Activated T-cell treated with anti-CD3 and anti-CD28 coated beads for 1 hour (primary cell): ENCODE measurements at places on chromosomes 6 and 20.

GRCh38 chr20:52859156-52859876, 112.8 kb upstream of the TSHZ2 start:
- no peak for DNase-seq

DNA sequence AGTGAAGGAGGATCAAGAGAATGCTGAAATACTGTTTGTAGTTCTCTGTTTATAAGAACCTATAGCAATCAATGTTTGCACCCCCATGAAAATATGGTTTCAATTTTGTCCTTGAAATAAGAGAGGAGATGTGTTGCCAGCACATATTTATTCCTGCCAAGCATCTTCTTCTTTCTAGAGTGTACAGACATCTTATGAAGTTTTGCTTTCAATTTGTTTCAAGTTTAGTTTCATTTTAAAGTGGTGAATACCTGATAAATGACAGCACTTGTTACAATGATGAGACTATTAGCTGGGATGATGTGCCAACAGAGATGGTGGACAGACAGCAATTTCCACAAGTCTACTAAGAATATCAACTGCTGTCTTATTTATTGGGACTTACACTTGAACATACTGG, 39.2 kb upstream of the CENPW start:
- no peak for DNase-seq

GRCh38 chr6:45619994-45620471, 242.3 kb upstream of the SUPT3H start:
- DNase-seq = no peak

DNA sequence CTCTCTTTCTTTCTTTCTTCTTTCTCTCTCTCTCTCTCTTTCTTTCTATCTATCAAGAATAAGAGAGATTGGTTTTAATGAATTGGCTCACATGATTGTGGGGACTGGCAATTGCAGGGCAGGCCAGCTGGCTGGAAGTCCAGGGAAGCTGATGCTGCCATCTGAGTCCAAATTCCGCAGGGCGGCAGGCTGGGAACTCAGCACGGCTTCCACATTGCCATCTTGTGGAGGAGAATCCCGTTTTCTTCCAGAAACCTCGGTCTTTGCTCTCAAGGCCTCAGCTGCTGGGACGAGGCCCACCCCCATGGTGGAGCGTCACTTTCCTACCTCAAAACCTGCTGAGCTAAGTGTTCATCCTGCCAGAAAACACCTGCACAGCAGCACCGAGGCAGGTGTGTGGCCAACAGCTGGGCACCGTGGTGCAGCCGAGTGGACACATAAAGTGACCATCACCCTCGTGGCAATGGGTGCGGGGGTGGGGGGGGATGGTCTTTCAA, 58.8 kb upstream of the SLCO4A1 start:
- DNase-seq = no peak

GRCh38 chr6:4071330-4071729, 7.6 kb downstream of the FAM217A start:
- no peak for DNase-seq

DNA sequence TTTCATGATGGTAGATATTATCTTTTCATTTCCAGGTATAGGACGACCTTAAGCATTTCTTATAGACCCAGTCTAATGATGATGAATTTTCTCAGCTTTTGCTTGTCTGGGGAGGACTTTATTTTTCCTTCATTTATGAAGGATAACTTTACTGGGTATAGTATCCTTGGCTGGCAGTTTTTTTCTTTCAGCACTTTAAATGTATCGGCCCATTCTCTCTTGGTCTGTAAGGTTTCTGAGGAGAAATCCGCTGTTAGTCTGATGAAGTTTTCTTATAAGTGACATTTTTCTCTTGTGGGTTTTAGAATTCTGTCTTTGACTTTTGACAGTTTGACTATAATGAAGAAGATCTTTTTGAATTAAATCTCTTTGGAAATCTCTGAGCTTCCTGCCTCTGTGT, 144.7 kb upstream of the SLC22A23 start:
- DNase-seq = no peak

GRCh38 chr6:119308048-119308570, 41.5 kb downstream of the MAN1A1 start:
- no peak for DNase-seq

- DNase-seq = no peak
Observed at GRCh38 chr6:37570482-37571133, 70.9 kb upstream of the CCDC167 start.

- no peak for DNase-seq
Observed at GRCh38 chr20:12327205-12327604, 409.5 kb downstream of the BTBD3 start.

DNA sequence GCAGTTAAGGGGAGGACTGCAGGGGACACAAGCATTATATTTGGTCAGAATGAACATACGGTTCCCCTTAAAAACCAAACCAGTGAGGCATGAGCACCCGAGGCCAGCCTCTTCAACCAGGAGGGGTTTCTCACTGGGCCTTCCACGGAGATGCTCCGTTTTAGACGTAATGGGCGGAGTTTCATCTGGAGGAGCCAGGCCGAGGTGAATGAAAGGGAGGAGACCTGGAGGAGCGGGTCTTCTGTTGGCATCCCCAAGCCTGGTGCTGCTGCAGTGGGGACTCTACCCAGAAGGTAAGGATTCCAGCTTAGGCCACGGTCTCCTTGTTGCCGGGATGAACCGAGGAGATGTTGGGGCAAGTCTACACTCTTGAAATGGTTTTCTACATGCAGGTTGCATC, 47.4 kb downstream of the ADNP start:
- no peak for DNase-seq

DNA sequence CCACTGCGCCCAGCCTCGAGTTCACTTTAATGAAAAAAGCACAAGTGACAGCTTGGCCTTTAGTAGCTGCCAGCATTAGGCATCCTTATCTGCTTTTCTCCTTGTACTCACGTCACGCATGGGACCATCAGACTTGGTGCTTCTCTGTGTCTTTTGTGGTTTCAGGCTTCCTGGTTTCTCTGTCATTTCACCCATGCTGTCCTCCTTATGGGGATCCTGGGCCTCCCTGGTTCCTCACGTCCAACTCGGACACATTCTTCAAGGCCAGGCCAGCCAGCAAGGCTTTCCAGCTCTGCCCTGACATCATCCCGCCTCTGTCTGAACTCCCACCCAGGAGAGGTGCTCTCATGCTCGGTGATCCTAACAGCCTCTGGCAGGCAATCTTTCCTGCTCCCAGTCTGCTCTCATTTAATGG, 83.2 kb downstream of the TIAM2 start:
- DNase-seq = no peak

GRCh38 chr6:23390221-23390620, 735.8 kb upstream of the NRSN1 start:
- DNase-seq = no peak

GRCh38 chr6:54431466-54431865, 123.2 kb downstream of the TINAG start:
- no peak for DNase-seq

DNA sequence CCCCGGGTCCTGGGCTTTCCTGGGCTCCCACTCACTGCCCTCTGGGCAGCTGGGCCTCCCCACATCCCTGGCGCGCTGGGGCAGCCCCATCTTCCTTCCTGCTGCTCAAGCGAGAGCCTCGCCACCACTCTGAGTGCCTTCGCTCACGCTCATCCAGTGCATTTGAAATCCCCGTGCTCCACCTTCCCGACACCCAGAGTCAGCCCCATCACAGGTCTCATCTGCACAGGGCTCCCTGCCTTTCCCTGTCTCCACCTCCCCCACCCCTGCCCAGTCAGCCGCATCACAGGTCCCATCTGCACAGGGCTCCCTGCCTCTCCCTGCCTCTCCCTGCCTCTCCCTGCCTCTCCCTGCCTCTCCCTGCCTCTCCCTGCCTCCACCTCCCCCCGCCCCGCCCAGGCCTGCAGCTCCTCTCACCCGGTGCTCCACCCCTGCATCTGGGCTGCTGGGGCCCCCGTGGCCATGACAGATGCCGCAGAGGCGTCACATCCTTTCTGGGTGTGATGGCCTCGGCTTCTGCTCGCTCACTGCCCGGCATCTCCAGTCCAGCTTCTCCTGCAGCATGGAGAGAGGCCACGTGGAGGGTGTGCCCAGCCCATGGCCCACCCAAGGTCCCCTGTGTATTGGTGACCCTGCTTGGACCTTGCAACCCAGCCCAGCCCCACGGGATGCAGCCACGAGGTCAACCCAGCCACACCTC, 9.0 kb upstream of the BHLHE23 start:
- no peak for DNase-seq

GRCh38 chr20:11511821-11512220, 405.9 kb upstream of the BTBD3 start:
- DNase-seq = no peak

DNA sequence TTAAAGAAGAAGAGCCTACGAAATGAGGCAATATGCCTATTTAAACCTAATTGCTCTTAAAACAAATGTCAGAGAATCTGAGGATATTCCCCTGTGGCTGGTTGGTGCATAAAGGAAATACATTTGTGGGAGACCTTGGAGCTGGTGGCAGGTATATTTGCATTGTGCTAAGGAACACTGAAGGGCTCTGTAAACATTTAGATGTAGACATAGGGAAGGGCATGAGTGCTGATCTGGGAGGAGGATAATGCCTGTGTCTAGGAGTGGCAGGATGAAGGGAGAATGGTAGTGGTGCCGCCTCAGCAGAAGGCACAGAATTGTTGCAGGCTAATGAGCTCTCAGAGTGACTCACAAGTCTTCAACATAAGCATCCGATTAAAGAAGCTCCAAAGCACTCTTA, 85.8 kb downstream of the CD164 start:
- no peak for DNase-seq

- DNase-seq = no peak
Observed at GRCh38 chr6:8041913-8042583, 22.1 kb downstream of the BLOC1S5 start.

DNA sequence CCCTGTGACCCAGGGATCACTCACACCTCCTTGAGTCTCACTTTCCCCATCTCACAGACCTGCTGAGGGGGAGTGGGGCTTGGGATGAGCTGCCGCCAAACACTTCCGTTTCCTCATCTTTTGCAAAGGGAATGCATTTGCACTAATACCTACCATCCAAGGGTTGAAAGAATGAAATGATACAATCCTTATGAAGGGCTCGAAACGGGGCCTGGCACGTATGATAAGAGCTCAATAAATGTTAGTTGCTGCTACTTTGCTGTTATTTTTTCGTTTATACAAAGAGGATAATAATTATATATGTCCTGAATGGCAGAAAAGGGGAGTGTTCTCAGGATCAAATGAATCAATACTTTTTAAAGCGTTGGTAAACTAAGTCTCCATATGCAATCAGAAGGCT, 6.1 kb upstream of the TFAP2D start:
- no peak for DNase-seq

GRCh38 chr20:56762829-56763228, 133.7 kb downstream of the TFAP2C start:
- DNase-seq = no peak

- DNase-seq = no peak
Observed at GRCh38 chr6:117783279-117783678, 108.0 kb downstream of the NUS1 start.

DNA sequence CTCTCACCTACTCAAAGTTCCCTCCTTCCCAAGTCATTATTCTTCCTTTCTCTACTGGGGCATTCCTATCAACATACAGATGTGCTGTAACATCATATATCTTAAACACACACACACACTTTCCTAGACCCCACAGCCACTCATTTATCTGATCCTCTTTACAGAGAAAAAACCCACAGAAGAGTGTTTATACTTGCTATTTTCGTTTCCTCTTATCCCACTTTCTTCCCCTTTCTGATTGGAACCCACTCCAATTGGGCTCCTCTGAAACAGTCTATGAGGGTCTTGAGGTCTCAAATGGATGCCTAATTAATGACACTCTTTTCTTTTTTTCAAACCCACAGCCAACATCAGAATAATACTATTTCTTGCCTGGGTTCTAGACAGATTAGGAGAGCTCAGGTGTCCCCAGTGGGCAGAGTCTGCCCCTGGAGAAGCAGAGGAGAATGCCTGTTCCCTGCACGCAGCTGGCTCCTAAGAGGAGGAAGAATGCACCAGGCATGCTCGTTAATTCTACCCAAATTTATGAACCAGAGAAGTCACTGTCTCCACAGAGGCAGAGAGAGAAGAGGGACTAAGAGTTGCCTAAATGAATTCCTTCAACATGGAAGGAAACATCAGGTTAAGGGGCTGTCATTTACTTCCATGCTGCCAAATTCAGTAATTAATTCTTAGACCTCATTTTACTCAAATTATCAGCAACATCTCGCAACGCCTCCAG, 65.9 kb downstream of the CRYBG1 start:
- DNase-seq = no peak

- DNase-seq = no peak
Observed at GRCh38 chr6:138227316-138227781, 9.1 kb upstream of the PBOV1 start.

- DNase-seq = no peak
Observed at GRCh38 chr6:842141-842540, 149.2 kb upstream of the EXOC2 start.

DNA sequence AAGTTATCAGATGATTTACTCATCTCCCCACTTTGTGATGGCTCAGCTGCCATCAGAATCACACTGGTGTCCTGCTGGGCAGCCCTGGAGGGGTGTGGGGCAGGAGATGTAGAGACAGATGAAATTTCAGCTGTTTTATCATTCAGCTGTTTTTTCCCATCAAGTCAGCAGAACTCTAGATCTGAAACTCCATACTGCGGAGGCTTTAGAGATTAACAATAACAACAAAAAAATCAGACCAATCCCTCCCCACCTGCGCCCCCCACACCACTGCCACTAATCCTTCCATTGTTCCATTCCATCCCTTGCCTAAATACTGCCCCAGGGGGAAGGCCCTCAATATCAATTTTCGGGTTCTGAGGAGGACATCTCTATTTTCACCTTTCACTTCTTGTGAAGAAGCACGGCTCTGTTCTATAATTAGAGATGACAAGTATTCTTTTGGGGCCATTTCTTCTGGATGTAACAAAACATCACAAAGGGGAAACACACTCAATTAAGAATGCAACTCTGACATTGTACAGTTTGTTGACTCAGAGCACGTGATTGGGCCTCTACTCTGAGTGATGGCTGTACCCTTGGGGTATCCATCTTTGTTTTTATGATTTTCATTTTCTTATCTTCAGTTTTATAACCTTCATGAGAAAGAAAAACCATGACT, 396.3 kb downstream of the ZFAND3 start:
- no peak for DNase-seq

GRCh38 chr20:2518558-2518957, 9.8 kb upstream of the ZNF343 start:
- DNase-seq = no peak

- DNase-seq = no peak
Observed at GRCh38 chr6:11368760-11369159, 136.3 kb upstream of the NEDD9 start.

- no peak for DNase-seq
Observed at GRCh38 chr6:22247916-22248482, 48.8 kb downstream of the PRL start.
